Suppressor macrophage treated with lipopolysaccharide for 4 hours (primary cell): ENCODE measurements at places on chromosomes 1 and 21.
A peak's percentile ranks its signal among the peaks of the same experiment; 100 is the strongest.

DNA sequence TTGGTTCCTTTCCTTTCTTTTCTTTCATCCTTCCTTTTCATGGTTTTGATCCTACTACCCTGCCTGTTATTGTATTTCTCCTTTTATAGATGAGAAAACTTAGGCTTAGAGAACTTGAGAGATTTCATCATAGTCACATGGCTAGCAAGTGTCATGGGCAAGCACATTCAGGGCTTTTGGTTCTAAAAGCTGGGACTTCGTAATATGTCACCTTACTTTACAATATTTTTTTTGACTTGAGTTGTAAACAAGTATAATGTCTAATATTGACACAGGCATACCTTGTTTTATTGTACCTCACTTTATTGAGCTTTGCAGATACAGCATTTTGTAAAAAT is 70.7 kb downstream of the MTR start:
- DNase-seq = peak; percentile 28

GRCh38 chr1:64309431-64309831 is 106.0 kb downstream of the UBE2U start:
- DNase-seq = no peak

DNA sequence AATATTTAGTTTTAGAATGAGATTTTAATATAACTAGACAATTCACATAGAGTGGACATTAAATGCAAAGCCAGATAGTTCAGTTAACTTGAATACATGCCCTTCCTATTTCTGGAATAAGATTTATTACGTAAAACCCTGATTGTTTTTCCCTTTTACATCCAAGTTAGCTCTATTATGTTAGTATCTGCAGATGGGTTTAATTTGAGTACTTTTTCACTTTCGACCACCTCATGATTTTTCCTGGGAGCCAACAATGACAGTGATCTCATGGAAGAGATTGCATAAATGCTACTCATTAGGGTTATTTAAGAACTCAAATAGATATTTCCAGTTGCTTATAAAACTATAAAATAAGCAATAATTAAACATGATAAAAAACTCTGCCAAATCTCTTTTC is 199.4 kb upstream of the PTGFR start:
- DNase-seq = no peak

DNA sequence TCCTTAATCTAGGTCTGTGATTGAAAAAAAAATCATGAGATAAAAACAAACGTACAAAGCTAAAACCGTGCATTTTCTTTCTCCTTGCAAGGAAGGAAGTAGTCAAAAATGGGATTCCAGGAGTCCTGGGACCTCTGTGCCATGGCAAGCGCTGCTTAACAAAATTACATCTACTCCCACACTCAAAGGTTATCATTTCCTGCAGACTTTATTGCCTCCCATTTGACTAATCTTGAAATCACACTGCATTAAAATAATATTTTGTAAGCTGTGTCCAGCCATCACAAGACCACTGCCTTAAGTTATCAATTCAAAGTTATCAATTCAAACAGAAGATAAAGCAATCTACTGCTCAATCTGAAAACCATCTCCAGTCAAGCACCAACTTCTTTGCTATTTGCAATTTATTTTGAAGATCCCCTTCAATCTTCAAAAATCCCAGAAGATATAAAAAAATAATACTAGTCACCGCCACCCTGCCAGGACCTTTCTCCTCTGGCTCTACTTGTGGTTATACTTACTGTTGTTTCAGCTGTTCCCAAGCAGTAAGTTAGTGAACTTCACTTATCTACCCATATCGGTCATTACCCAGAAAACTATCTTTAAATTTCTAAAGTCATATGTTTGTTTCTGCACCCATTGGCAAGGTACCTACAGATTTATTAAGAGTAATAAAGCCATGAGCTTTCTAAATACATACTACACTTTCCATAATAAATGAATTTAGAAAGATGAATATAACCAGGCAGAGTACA is 38.1 kb upstream of the RAP1GAP start:
- DNase-seq = no peak

GRCh38 chr1:55070293-55071164 is 31.2 kb downstream of the PCSK9 start:
- no peak for DNase-seq

- peak; percentile 99 for DNase-seq
Measured at GRCh38 chr1:243255791-243256512, at the start of gene SDCCAG8. TSS of gene SDCCAG8 (plus strand) at chr1:243256041. CDS start at chr1:243256174, 133 bp downstream.

DNA sequence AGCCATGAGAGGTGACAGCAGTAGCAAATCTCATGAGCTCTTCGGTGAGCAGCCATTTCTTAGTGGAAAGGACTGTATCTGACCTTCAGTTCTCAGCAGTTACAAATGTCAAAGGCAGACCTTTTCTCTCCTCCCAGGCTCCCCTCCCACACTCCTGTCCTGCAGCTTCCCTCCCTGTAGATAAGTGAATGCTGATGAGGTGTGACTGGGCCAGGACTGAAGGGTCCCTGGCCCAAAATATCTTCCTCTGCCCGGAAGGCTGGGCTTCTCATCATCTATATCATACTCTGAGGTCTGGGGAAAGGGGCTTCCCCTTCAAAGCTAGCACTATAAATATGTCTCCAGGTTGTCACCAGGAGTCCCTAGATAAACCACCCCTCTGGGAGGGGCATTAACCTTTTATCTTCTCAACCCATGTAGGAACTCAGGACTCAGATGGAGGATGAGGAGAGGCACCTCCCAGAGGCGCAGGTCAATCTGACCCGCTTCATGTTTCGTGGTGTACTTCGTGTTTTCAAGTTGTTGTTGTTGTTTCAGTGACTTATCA is 3.6 kb upstream of the ADAMTSL4 start:
- no peak for DNase-seq

- no peak for DNase-seq
Measured at GRCh38 chr1:158122833-158123388, 57.8 kb upstream of the CD1D start.
